Activated T-helper 9 cell treated with anti-CD3 and anti-CD28 coated beads, Interleukin-2, amount 50 U/mL, for 16 hours (primary cell): ENCODE measurements at places on chromosomes 3 and 15.

GRCh38 chr15:83283813-83284558 lies 478 bp downstream of the BNC1 start:
- no peak for DNase-seq

DNA sequence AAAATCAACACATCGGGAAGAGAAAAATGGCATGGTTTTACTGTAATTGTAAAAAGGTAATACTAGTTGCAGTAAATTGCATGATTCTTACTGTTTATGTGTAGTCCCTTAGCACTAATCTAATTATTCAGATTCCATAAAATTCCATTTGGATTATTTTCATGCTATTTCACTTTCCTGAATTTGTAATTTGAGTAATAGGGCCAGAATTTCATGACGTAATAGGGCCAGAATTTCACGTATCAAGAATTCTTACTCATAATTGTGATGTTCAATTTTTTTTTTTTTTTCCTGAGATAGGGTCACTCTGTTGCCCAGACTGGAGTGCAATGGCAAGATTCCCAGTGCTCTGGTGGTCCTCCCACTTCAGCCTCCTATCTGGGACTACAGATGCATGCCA lies 2.9 kb upstream of the U2SURP start:
- DNase-seq: no peak

DNA sequence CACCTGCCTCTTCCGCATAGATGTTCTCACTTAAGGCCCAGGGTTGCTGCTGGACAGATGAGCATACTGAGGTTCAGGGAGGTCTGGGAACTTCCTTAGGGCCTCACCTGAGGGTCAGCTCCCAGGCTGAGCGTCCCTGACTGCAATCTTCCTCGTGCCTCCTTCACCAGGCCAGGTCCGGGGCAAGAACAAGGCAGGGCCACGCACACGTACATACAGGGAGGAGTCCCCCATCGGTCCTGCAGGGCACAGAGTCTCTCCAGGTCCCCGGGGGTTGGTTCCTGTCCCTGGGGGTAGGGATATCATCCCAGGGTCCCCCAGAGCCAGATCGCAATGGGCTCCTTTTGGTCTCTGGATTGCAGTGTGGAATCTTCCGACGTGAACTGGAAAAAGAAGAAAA lies 130.1 kb downstream of the LRRK1 start:
- DNase-seq: no peak

DNA sequence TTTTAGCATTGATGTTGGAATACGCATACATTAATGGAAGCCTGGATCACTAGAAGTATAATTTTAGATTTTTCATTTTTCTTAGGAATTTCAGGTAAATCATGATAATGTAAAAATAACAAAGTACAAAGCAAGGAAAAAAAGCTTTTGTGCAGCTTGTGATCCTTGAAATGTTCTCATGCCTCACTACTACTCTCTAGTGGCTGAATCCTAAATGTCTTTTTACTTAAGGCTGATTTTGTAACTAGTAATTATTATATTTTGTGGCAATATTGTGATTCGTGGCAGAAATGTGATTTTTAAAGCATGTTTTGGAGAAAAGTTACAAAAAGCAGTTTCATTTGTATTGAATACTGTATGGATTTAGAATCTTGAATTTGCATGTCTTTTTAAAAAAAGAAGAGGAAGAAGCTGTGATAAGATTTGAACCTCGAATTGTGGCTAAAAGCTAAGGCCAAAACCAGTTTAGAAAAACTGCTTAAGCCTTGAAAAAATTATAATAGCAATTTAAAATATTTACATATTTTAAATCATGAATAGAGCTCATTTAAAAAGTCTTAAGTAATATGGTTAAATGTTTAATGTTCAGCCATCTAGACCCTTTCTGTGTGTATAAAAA lies 39.0 kb downstream of the U2SURP start:
- DNase-seq: no peak

- no peak for DNase-seq
These were observed 84.0 kb downstream of the DUT start for GRCh38 chr15:48415036-48415886.

DNA sequence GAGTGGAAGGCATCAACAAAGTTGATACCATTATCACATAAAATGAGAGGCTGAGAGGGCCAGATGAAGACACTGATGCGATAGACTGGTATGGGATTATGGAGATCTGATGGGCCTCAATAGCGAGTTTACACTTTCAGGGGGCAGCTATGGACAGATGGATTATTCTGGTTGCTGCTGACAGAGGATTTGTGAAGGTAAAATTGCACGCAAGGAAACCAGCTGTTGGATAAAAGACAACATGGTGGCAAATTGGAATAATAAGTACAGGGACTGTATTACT lies 203.9 kb downstream of the MBNL1 start:
- no peak for DNase-seq

- peak; percentile 72 for DNase-seq
These were observed 24.3 kb upstream of the POLG start for GRCh38 chr15:89358755-89359439.

DNA sequence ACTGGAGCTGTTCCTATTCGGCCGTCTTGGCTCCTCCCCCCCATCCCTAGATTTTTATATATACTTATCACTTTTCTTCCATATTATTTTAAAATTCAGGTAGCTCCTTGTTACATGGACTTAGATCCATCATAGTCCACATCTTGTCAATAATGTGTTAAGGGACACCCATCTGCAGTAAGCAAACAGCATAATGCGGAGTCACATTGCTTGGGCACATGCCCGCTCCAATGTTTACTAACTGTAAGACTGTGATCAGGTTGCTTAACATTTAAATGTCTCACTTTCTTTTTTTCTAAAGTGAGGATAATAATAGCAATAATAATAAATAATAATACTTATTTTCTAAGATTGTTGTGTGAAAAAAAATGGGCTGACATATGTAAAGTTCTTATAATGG lies 303.2 kb upstream of the SOX14 start:
- no peak for DNase-seq
